ENCODE measurements at places on chromosomes 5 and 9.
A peak's percentile ranks its signal among the peaks of the same experiment; 100 is the strongest.

- DNase-seq = no peak
Observed at GRCh38 chr9:89781838-89782540, 177.2 kb downstream of the GADD45G start.

DNA sequence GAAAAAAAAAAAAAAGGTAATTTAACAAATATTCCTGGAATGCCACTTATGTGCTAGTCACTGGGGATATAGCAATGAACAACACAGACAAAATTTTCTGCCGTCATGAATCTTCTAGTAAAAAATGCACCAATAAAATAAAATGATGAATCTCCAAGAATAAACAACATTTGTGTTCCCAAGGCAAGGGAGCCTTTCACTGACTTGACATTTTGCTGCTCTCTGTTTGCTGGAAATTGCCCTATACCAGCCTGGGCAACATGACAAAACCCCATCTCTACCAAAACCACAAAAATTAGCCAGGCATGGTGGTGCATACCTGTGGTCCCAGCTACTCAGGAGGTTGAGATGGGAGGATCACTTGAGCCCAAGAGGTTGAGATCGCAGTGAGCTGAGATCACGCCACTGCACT, 64.5 kb upstream of the ERBIN start:
- DNase-seq = no peak

DNA sequence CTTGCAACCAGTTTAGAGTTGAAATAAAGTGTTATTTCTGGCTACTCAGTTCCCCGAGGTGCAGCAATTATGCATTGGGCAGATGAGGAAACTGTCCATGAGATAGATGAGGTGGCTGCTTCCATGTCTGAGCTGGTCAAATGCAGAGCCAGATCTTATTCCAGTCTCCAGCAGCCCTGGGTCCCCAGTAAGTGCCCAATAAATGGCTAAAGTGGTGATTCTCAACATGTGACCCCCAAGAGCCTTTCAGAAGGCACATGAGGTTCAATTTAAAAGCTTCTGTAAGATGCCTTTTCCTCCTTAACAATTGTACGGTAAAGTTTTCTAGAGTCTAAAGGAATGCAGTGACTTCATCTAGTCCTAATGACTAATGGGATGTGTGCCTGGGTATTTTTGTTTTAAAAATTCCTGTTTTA, 17.5 kb downstream of the ATOX1 start:
- DNase-seq = no peak

GRCh38 chr5:104178829-104179456, 616.4 kb upstream of the NUDT12 start:
- DNase-seq = no peak

GRCh38 chr5:11300736-11301135, 539.7 kb upstream of the DAP start:
- DNase-seq = no peak

- DNase-seq = no peak
Observed at GRCh38 chr5:124960266-124960665, 213.8 kb upstream of the ZNF608 start.

DNA sequence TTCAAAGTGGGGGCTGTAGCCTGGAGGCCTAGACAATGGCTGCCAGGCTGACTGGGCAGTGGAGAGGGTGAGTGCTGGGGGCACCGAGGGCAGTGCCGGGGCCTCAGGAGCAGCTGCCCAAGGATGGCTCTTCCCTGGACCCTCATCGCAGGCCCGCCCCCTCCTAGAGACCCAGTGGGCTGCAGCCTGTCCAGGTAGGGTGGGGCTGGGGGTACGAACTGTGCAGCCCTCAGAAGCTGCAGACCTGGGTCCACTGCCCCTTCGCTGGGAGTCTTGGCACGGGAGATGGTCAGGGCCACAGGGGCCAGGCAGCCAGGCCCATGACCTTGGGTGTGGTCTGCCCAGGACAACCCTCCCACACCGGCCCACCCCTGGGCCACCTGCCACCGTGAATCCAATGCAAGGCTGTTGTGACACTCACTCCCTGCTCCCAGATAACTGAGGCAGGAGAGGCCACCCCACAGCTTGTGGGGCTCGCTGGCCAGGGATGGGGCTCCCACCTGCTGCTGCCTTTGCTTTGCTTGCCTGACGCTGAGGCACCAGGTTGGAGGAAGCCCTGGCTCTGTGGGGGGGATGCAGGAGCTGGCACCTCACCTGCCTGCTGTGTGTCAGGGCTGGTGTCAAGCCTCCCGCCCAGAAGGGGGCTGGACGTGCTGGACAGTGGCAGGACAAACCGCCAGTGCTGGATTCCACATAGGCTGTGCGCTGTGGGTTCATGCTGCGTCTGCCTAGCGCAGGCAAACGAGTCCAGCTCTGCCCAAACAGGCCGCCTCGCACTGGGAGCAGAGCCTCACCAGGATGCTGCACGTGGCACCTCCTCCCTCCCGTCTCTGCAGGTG, 23.1 kb upstream of the SLC9A3 start:
- no peak for DNase-seq

- DNase-seq = no peak
Observed at GRCh38 chr9:95724253-95724991, 151.1 kb upstream of the ERCC6L2 start.

DNA sequence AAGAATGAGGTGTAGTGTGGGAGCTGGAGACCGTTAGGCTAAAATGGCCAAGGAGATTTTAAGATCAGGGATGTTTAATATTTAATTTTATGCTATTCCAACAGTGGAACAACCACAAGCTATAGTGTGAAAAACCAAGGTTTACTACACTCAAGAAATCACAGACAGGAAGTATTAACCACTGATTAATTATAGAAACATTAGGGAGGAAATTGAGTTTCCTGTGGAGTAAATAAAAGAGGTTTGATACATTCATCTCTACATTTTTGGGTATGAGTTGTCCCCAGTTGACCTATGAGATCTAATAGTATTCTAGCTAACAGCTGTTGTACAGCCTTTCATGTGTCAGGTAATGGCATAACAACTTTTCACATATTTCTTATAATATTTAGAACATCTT, 103.7 kb upstream of the MPDZ start:
- no peak for DNase-seq

- no peak for DNase-seq
Observed at GRCh38 chr5:91754990-91755389, 371.9 kb upstream of the ARRDC3 start.

GRCh38 chr5:14491015-14491915, 90.3 kb upstream of the OTULINL start:
- DNase-seq = peak; percentile 51

GRCh38 chr9:125541840-125542243, 165.2 kb downstream of the MAPKAP1 start:
- DNase-seq = no peak

DNA sequence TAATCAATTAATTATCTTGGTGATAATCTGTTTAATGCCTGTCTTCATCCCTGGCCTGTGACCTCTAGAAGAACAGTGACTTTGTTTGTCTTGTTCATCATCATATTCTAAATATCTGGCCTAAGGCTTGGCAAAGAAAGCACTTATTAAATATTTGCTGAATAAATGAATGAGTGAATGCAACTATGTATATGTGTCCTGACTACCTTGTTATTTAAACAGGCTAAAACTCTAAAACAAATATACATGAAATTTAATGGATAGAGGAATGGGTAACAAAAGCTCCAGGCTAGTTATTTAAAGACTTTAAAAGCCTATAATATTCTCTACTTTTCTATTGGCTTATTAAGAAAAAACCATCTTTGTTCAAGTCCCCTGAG, 91.7 kb upstream of the CER1 start:
- DNase-seq = no peak

DNA sequence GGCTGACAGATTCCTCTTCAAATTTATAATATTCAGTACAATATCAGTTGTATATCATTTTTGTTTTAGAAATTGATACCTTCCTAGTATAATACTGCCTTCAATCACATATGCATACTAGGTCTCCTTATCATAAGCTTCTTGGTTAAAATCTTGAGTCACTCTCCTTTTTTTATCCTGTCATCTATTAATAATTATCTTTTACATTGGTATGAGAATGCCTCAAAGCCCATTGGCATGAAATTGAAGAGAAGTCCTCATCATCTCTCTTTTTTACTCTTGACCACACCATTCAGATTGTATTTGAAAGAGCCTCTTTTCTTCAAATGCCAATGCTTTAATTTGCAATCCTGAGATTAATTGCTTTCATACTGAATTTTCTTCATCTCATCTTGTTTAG, 810.3 kb downstream of the BRINP1 start:
- no peak for DNase-seq

DNA sequence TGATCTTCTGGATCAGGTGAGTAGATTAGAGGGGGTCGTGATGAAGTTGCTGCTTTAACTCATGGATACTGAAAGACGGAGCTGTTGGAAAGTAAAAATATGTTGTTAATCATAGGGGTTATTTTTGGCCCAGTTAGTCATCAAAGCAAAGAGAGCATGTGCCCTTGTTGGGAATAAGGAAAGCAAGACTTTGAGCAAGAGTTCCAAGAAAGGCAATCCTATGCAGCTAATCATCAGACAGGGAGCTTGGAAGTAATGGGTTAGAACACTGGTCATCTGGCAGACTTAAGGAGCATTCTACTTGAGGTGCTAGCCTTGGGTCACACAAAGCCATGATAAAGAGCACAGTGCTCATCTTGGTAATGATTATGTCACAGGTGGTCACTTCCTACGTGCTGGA, 18.3 kb downstream of the ASPN start:
- DNase-seq = no peak

DNA sequence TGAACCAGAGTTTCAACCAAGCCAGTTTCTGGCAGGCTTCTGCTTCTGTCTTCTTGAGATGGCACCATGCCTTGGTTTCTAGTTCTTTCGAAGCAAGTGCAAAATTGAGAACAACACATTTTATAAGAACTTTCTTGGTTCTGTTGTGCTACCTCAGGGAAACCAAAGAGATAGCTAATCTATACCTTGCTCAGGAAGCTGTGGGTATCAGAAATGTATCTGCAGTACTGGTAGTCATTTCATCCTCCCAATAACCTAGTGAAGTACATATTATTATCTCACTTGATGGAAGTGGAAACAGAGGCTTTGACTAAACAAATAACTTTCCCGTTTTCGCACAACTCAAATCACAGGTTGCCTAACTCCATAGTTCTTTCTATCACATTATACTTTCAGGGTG, 246.6 kb downstream of the ENC1 start:
- no peak for DNase-seq
